Activated CD4-positive, alpha-beta T cell treated with anti-CD3 and anti-CD28 coated beads for 24 hours (primary cell): ENCODE measurements at places on chromosomes 3 and 15.

- DNase-seq = no peak
Observed at GRCh38 chr15:62992302-62992701, 50.2 kb upstream of the TPM1 start.

GRCh38 chr15:72365844-72366243, 10.0 kb downstream of the HEXA start:
- no peak for DNase-seq

GRCh38 chr3:149609595-149609994, 48.2 kb downstream of the WWTR1 start:
- DNase-seq = no peak

DNA sequence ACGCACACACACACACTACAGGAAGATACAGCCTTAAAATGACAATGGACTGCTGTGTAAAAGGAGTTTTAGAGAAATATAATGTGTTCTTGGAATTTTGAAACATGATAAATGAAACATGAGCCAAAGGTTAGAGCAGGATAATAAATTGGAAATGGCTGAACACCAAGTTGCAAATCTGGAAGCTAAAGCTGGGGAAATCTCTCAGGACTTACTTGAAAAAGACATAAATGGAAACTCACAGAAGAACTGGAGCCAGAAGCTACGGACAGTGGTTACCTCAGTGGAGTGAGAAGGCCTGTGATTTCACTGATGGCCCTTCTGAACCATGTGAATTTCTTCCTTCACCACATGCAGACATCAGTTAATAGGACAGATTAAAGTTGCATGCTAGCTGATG, 37.3 kb upstream of the ATP10A start:
- no peak for DNase-seq

DNA sequence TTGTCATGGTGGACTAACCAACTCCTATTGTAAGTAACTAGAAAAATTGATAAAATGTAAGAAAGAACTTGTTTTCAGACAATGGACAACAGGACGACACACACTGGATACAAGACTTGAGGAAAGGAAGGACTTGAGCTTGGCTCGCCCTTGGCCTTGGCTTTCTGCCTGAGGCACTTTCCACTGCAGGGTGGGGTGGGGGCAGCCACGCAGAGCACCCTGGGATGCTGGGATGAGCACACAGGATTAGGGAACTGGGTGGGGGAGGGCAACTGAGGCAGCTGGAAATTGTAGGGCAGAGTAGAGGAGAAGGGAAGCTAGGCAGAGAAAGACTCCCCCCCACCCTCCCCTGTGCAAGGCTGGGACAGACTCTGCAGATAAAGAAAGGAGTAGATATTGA, 25.5 kb upstream of the HHATL start:
- no peak for DNase-seq

DNA sequence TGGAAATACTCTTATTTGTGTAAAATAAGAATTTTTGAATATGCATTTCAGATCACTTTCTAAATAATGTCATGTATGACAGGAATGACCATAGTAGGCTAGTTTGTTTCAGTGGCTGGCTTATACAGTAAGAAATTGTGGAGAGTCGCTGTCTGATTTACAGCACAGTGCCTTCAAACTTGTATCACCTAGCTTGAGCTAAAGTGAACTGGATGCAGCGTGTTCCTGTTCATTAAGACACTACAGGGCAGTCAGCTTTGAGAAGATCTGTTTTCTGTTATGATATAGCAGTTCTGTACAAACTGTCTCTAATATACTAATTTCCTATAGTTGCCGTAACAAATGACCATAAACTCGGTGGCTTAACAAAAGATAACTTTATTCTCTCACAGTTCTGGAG, 9.9 kb downstream of the CLDN16 start:
- no peak for DNase-seq

DNA sequence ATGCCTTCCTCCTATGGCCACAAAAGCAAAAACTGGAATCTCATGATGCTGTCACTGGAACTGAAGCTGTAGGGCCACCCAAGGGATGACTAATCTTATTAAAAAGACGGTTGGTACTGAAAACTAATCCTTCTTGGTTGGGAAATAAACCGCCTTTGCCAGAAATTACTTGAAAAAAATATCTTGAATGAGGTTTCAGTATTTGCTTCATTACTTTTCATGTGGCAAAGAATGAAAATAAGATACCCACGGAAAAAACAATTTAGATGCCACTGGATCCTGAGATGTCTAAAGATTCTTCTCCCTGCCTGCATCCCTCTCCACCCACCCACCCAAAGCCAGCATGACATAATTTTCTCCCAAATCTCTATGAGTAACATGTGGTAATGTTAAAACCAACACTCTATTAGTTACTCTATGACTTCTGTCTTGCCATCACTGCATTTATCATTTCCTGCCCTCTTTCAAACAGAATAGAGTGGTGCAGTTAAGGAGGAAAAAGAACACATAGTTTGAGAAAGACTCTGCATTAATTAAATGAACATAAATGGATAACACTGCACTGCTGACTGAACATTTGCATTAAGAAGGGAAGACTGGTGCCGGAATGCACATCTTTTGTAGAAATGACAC, 111.8 kb upstream of the DPH6 start:
- peak; percentile 7 for DNase-seq

- no peak for DNase-seq
Observed at GRCh38 chr15:83810110-83810509, 156.2 kb downstream of the ADAMTSL3 start.

DNA sequence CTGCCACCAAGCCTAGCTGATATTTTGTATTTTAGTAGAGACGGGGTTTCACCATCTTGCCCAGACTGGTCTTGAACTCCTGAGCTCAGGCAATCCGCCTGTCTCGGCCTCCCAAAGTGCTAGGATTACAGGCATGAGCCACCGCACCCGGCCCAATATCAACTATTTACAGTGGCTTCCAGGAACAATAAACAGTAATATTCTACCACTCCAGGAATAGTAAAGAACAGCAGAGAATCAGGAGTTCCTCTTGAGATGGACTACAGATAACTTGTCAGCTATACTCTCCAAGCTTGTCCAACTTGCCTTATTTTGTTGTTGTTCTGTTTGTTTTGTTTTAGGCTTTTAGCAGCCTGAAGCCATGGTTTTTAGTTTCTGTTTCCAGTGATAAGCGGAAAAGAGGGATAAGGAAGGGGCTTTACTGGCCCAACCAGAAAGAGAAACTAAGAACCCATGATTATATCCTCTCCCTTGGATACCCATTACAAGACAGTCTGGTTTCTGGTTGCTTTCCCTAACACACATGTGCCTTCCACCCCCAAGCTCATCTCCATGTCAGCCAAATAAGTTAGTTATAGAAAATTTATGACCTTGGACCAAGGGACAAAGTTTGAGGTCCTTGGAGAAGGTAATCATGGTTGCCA, 36.7 kb downstream of the ARHGEF3 start:
- no peak for DNase-seq

GRCh38 chr15:75067123-75067830, 43.9 kb downstream of the PPCDC start:
- DNase-seq = no peak

DNA sequence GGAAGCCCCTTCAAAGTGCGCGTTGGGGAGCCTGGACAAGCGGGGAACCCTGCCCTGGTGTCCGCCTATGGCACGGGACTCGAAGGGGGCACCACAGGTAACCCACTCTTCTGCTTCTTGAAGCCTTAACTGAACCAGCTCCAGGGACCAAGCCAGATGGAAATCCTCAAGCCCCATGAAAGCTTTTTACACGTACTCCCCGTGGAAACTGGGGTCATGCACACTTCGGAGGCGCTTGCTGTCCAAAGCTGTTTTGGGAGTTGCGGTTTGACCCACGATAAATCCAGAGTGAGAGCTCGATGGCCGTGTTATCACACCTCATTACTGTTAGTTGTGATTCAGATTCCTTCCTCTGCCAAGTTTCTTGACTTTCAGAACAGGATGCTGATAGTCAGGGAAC, 47.5 kb downstream of the DNASE1L3 start:
- no peak for DNase-seq

DNA sequence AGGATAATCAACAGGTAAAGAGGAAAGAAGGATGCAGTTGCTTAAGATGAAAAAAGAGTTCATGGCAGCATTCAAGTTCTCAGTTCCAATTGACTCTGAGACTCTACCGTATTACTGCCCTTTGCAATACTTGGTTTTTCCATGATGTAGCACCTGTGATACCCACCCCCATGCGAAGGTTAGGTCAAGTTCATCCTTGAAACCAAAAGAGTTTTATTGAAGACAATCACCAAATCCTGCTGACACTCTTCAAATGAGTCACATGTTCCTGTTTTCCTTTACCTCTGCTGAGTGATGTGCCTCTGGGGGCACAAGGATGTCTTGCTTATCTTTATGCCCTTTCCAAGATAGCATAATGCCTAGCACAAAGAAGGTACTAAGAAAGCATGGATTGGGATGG, 111.3 kb upstream of the SLC7A14 start:
- no peak for DNase-seq

GRCh38 chr3:196645096-196645495, 5.6 kb downstream of the NRROS start:
- DNase-seq = no peak

- no peak for DNase-seq
Observed at GRCh38 chr15:33461671-33462070, 150.9 kb downstream of the RYR3 start.

DNA sequence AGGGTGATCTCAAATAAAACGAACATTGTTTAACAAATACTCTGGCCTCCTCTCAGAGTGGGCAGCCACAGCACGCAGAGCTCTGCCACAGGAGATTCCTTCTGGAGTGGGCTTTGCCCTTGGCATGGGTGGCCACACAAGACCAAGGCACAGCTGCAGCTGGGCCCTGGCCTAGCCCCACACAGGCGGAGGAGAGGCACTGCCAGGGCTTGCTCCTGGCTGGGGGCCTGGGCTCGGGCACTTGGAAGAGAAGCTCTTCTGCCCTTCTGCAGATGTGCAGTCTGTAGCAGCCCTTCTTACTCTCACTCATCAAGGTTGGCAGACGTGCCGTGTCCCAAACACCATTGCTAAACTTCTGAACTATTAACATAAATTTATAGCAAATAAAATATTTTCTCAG, 67.2 kb downstream of the CRTC3 start:
- no peak for DNase-seq

GRCh38 chr3:195587824-195588223, 4.1 kb upstream of the APOD start:
- no peak for DNase-seq

DNA sequence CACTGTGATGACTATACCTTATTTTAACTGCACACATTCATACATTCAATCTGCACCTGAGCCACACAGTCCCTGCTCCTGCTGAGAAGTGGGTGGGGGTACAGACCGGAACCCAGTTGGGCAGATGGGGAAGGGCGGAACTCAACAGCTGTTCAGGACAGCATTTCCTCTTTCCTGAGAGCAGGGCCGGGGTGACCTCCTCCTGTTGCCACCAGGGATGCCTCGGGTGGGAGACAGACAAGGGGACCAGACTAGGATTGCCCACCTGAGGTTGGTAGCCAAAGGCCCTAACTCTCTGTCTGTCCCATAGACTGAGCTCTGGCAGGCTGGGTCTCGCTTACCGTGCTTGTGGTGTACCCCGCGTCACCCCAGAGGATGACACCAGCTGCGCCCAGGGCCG, 3.9 kb downstream of the HYAL2 start:
- no peak for DNase-seq

- DNase-seq = no peak
Observed at GRCh38 chr3:43862992-43863805, 172.5 kb downstream of the ABHD5 start.

DNA sequence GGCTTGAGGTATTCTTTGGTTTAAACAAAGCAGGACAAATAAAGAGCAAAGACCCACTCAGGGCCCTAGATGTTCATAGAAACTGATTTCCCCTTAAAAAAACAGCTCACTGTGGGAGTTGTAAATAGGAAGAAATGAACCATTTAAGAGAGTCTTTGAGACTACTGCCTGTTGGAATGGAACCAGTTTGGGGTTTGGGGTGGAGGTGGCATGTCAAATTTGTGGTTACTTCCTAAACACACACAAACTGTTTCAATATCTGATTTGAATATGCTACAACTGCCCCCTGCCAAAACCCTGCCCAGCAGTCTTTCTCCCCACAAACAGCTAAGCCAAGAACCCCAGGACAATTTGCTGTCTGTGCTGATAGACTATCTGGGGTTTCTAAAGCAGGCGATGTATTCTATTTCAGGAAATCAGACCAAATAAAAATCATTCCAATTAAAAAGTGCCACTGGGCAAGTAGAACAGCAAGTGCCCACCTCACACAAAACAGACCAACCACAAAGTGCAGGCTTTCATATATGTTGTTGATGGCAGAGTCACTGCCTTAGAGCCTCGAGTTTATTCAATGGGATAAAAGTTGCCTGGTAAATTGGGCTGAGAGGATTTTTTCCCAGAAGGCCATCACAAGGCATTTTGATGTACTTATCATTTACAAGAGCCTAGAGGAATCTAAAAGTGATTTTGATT, 293.9 kb upstream of the PROK2 start:
- no peak for DNase-seq

GRCh38 chr3:52352566-52352965, 36.4 kb downstream of the DNAH1 start:
- DNase-seq = no peak

DNA sequence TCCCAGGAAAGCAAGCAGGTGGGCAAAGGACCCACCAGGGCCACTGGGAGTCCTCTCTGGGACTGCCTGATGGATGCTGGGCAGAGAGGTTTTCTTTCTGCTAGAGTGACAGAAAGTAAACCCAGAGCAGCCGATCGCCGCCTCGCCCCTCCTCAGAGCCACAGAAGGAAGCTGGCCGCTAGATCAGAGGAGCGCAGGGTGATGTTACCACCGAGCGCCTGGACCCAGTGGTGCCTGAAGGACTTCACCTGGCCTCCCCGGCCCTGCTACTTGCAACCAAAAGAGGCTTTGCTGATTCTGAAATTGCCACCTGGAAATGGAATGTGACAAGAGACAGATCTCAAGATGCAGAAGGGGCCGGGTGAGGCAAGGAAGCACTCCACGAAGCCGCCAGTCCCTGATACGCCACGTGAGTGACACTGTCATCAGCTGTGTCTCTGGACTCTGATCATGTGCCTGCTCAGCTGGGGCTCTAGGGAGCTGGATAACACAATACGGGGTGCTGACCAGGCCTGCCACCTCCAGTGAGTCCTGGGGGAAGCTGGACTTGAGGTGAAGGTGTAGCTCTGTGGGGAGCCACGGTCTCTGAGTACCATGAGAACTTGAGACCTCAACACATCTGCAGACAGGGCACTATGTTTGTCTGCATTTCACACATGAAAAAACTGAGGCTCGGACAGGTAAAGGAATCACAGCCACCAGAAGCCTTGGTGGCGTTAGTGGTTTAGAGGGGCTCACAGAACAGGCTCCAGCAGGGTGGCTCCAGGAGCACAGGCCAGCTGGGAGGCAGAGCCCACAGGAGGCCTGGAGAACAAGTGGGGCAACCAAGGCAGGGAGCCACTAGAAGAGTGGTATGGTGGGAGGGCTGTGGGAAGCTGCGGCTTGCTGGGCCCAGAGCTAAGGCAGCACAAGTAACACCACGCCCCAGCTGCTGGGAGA, 137.9 kb upstream of the PRR20G start:
- DNase-seq = no peak

- DNase-seq = no peak
Observed at GRCh38 chr15:41599061-41599460, 40.0 kb downstream of the TYRO3 start.
